ENCODE measurements at places on chromosomes 1 and 21.

GRCh38 chr1:2003541-2004131, at the start of gene CFAP74:
Gene CFAP74 (minus strand): TSS chr1:2003786. CDS start chr1:1990956, 12,830 bp downstream.
- peak; percentile 35 for DNase-seq

- DNase-seq = no peak
These were observed 1.1 kb downstream of the LGALS8 start for GRCh38 chr1:236524895-236525184.

DNA sequence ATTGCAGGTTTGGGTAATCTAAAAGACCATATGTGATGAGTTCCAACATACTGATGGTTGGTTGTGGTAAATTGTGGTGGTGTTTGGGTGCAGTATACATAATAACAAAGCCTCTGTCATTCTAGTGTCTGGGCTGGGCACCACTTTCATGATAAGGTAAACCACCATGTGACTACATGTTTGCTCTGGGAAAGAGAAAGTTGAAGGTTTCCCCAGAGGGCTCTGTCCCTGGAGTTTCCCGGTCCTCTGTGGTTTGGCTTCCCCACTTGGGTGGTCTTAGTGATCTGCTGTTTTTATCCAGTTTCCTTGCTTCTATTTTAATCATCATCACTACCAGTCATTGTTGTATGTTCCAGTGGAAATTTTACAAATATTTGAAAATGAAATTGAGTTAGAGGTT, 55.9 kb upstream of the TSPAN2 start:
- DNase-seq = no peak

DNA sequence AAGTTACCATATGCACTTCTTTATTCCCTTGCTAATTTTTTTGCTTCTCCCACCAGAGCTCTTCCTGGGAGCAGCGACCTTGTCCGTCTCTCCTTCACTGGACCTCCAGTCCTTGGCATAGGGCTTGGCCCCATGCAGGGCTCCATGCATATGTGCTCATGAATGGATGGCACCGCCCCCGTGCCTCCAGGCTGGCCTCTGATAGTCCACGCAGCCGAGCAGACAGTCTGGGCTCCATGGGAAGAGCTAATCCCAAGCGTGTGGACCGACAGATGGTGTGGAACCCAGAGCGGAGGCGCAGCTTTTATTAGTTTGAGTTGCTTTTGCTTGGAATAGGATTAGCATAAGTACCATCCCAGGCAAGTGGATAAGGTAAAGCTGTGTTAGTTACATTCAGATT, 41.8 kb downstream of the CDCP2 start:
- DNase-seq = no peak

DNA sequence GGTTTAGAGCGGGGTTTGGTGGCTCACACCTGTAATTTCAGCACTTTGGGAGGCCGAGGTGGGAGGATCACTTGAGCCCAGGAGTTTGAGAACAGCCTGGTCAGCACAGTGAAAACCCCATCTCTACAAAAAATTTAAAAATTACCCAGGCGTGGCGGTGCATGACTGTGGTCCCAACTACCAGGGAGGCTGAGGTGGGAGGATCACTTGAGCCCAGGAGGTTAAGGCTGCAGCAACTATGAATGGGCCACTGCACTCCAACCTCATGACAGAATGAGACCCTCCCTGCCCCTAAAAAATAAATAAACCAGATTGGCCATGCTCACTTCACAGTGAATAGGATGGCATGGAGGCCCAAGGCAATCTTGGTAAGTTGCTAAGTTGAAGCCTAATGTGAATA, 168.9 kb downstream of the RHOU start:
- no peak for DNase-seq

GRCh38 chr1:47191940-47192457, 2.2 kb upstream of the PDZK1IP1 start:
- DNase-seq = no peak

GRCh38 chr21:36127250-36127904, 7.5 kb upstream of the CBR3 start:
- no peak for DNase-seq

DNA sequence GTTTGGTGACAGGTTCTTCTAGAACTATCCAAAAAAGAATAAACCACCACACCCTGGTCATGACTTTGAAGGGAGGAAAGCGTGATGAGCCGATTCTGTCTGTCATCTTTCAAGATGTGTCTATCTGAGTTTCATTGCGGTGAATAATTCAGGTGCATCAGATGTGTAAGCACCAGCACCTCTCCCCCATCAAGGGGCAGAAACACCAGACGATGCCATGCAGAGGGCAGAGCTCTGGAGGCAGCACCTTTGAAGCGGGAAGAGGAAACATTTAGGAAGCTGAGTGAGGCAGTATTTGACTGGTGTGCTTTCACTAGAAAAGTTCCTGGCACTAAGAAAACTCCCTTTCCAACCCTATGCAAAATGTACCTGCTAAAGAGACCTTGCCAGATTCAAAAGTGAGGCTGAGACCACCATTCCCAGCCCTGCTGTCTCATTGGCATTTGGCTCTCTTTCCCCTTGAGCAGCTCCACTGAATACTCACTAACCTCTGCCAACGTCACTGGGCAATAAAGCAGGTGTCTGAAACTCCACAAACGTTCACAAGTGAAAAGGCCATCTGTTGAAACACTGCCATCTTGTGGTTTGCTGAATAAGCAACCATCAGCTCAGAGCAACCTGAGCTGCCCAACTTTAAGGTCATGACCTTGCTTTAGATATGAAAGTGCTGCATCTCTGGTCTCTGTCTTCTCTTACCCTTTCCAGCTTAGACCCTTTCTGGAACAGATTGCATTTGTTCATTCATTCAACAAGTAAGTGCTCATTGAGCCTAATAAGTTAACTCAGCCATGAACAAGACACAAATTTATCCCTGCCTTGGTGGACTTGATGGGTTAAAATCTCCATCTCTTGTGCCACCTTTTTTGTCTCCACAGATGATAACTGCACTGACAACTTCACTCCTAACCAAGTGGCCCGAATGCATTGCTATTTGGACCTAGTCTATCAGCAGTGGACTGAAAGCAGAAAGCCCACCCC, 228.6 kb downstream of the PAPPA2 start:
- DNase-seq = no peak

- no peak for DNase-seq
These were observed 82.8 kb downstream of the DMRTB1 start for GRCh38 chr1:53541761-53542550.

All from activated naive CD8-positive, alpha-beta T cell treated with anti-CD3 and anti-CD28 coated beads, Interleukin-2, amount 50 U/mL, for 24 hours (primary cell).